Astrocyte of the spinal cord (primary cell): ENCODE measurements at places on chromosomes 6 and 20.

DNA sequence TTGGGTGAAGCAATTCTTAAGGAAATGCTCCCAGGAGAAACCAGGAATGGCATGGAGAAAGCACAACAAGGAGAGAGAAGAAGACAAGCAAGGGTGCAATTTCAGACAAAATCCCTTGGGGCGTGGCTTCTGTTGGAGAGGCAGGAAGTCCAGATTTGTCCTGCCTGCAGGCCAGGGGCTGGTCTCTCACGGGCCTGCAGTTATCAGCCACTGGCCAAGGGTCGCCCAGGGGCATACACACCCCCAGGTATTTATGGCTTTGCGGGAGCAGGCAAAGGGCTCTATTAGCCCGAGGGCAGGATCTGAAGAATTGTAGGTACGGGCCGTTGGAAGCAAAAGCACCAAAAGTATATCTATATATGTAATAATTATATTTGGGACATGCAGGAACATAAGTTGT lies 87.7 kb downstream of the IYD start:
- DNase-seq, result no peak

DNA sequence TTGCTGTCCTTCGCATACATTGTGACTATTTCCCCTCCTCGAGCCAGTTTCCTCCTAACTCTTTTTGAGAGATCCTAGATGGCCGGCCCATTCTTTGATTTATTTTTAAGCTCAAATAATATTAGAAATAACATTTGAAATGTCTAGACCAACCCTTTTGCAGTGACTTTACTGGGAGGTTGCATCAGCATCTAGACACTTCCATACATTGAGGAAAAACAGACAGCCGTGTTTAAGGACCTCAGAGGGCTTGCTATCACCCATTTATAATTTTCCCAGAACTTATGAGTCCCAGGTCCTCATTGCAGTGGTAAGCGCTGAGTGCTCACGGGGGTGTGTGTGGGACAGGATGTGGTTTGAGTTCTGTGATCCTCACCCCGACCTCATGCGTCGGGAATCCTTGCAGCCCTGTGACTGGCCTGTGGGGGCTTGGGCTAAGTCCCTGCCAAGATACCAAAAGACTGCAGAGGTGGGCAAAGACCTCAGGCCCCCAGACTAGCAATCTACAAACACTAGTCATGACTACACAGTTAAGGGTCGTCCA lies at the start of gene GPX5:
GPX5 (plus strand) TSS at position 386 of the 544 bp plus-strand sequence; CDS start at position 519, 133 bp downstream.
- DNase-seq, result no peak

DNA sequence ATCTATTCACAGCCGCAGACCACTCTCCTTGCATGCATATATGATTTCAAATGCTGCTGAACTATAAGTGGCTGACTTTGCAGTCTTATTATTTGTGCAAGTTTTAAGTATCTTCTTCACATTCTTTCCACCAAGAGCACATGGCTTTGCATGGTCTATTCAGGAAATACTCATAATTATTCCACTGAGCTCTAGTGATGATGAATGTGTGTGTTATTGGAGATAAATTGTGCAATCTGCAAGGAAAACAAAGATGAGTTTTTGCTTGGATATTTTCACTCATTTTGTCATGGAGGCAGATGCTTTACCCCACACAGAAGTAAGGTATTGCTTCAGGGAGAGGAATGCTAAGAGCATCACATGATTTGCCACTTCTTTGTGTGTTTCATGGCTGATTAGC lies 764.6 kb downstream of the TBC1D32 start:
- no peak for DNase-seq

DNA sequence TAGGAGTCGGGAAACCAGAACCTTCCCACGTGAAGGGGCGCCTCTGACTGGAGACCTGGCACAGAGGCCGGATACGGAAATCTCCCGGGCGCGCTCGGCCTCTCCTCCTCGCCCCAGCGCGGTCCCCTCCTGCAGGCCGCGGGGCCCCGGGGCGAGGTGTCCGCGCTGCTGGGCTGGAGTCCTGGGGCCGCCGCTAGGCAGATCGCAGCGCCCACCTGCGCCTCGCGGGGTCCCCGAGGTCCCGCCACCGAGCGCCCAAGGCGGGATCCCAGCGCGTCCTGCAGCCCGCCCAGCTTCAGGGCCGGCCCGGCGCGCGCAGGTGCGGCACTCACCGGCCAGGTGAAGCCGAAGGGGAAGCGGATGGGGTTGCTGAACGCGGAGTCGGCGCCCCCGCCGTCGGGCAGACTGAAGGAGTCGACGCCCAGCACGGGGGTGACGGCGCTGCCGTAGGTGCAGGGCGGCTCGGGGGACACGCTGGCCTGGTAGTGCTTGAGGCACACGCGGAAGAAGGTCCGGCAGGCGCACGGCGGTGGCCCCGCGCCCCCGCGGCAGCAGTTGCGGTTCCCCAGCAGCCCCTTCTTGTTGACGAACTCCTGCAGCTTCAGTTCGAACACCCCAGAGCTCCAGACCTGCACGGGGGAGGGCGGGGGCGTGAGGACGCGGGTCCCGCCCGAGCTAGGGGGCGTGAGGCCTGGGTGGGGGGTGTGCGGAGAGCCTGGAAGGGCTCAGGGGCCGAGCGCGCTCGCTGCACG lies 1.5 kb downstream of the DLL1 start:
- DNase-seq, result no peak

DNA sequence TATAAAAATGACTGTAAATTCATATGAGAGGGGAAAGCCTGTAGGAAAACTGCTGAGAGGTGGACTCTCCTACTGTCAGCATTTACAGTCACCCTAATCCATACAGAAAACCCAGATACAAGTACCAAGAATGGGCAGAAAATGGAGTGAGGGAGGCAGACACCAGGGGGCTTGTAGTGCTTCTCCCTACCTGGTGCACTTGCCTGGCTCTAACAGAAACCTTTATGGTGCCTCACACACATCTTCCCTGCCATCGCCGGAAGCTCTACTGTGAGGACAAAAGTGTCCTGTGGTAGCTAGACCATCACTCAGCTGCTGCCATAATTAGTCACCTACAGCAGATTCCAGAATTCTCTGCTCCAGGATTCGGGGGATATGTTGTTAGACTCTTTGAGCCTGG lies 441.3 kb downstream of the TFAP2B start:
- no peak for DNase-seq

- DNase-seq, result no peak
Observed at GRCh38 chr20:57790176-57790575, 80.4 kb upstream of the PMEPA1 start.

DNA sequence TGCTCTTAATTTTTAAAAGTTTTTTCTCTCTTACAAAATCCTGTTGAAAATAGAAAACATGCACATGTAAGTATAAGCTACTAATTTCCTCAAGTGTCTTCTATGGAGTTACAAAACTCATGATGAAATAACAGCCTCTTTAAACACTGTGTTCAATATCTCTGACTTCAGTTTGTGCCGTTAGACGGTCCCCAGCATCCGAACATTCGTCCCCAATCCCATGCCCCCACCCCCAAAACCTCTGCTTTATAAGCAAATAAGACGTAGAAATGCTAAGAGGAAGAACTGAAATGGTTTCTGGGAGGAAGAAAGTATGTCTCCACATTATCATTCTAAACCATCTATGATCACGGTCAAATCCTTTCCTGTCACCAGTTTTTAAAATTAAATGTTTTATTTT lies 31.7 kb upstream of the MYB start:
- no peak for DNase-seq

GRCh38 chr20:6686171-6686570 lies 81.3 kb upstream of the BMP2 start:
- DNase-seq, result no peak

- DNase-seq, result peak; percentile 52
Observed at GRCh38 chr20:34110745-34111641, 1.1 kb downstream of the EIF2S2 start.

DNA sequence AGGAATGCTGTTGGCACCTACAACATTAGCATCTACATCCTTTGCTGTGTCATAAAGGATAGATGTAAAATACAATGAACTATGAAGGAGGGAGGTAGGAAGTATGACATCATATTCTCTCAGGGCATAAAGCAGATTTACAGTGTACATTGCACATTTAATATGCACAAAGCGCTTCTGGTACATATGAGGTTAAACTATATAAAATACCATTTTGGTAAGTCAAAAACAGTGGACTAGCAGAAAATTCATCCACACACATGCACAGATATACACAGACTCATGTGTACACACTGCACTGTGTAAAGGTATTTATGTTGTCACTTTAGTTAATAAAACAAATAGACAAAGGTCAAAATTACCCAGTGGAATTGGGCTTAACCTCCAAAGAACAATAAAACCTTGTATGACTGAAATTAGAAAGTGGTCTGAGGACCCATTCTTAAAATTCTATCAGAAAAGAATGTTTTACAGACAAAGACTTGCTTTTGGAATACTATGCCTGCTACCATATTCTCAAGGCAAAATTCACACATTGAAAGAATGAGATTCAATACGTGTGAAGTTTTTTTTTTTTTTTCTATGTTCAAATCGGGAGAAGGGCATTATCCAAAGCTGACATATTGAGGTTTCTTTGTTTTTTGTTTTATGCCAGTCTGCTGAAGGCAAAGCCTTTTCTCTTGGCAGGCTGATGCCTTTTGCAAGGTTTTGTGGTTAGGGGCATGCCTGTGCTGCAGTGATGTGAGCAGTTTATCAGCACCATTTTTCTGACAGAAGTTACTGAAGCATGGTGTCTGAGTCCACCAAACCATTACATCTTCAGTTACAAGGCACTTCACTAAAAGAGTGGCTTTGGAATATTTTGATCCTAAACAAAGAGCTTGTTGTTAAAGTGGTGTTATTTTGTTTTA lies 199.0 kb downstream of the PLCB1 start:
- peak; percentile 23 for DNase-seq

DNA sequence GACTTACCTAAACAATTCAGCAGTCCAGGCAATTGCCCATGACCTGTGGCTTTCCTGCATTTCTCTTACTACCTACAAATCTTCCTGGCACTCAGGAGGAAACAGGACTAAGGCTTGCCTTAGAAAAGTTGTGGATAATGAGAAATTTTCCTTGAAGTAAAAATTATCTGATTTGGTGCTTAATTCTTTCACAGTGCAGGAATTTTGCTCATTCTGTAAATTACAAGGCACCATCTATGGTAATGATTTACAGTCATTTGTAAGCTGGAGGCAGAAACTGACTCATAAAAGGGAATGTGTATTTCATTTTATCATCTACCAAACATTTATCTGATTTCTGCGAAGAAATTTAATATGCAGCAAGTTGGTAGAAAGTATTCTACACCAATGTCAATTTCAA lies 211.5 kb upstream of the FKBP1C start:
- DNase-seq, result no peak

GRCh38 chr20:18443886-18444285 lies 22.9 kb downstream of the DZANK1 start:
- peak; percentile 1 for DNase-seq

GRCh38 chr6:16854986-16855385 lies 93.7 kb upstream of the ATXN1 start:
- DNase-seq, result peak; percentile 25

DNA sequence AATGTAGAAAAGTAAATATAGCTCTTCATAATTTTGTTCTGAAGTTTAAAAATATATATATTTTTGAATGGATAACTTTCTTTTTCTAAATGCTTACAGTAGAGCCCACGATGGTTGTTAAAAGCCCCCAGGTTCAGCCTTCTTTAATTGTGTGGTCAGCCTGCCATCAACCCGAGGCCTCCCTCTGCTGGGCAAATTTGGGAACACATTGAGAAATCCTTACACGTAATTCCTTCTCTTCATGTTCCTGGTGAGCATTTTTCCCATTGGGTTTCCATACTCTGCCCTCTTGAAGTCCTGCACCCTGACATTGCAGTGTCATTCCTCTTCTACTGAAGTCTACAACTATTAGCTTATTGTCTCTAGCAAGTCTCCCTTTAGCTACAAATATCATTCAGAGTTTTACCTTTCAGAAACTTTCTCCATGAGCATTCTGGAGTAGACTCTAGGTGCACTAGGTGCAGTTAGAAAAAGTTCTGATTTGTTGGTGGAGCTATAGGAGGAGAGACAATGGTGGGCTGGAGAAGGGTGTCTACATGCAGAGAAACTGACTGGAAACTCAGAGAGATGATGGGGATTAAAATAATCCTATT lies 40.6 kb downstream of the TRIM38 start:
- peak; percentile 57 for DNase-seq

- peak; percentile 96 for DNase-seq
Observed at GRCh38 chr6:82589509-82590206, 226.0 kb downstream of the TPBG start.

- peak; percentile 75 for DNase-seq
Observed at GRCh38 chr20:1820138-1821079, 74.8 kb upstream of the SIRPA start.

GRCh38 chr20:43516251-43516824 lies 8.8 kb downstream of the L3MBTL1 start:
- no peak for DNase-seq

DNA sequence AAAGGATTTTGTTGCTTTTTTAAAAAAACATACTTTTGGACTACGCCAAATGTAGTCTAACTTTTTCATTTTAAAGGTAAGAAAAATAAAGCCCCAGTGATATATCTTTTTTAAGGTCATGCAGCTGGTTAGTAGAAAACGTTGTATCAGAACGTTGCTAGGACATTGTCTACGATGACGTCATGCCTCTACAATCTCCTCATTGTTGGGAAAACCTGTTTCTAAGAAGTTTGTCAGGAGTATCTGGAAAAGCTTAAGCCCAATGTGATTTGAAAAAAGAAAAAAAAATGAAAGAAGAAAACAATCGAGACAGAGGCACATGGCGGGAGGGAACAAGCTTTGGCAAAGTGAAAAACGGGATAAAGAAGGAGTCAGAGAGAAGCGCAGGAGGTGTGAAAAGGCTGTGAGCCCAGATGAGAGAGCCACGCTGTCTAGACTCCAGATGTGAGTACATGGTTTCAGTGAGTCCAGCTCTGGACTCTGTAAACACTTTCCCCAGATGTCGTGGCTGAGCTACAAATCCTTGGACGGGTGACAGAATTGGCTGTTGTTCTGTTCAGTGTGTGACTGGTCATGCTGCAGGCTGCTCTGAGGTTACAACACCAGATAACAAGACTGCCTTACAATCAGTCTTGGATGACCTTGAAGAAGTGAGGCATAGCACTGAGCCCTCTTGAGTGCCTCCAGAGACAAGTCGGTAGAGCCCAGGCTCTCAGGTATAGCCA lies 656.7 kb upstream of the ID4 start:
- DNase-seq, result no peak

DNA sequence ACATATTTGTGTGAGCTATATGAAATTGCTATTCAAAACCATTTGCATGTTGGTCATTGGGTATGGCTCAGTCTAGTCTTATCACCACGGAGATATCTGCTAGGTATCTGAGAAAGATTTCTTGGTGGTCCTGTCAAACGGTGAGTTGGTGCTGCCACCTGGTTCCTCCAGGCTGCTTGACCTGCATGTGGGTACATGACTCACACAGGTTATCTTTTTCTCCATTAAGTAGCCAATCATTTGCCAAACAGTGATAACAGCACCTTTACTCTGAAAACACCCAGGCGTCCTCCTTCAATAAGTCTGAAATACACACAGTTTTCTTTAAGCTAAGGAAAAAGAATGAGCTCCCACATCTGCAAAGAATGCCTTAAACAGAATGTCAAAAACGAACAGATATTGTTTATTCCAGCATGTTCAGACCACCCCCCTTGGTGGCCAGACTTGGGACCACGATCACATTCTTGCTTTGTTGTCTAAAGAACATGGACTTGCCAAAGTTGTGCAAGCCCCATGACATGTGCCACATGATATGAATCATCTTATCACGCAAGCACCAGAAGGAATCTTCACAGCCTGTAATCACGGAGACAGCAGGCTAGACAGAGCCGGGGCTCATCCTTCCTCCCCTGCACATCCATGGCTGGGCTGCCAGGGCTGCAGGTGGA lies 200.7 kb upstream of the THBS2 start:
- peak; percentile 57 for DNase-seq
